NCI-H82 (cell line): ENCODE measurements at places on chromosomes 7 and 10.

GRCh38 chr10:97759158-97759887 is 12.5 kb downstream of the SFRP5 start:
- DNase-seq: peak; percentile 79

GRCh38 chr7:55571511-55572377 is 558 bp downstream of the VOPP1 start:
- DNase-seq: peak; percentile 62

- no peak for DNase-seq
These were observed 13.1 kb downstream of the PHKG1 start for GRCh38 chr7:56079450-56080185.

GRCh38 chr10:76031769-76032699 is 600.6 kb downstream of the LRMDA start:
- no peak for DNase-seq

DNA sequence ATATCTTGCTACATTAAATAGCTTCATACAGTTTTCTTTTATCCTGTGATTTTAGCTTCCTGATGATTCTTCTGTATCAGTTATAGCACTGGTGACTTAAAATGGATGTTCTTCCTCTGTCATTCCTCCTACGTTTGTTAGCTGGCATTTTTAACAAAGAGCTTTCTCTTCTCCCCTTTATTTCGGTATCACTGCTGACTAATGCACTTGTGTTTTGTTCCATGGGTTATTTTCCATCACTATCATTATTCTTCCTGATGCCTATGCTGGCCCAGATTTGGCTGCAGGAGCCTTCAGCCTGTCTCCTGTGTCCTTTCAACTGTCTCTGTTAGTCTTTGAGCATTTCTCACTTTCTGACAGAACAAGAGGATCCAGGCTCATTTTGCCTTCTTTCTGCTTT is 13.1 kb downstream of the BMS1 start:
- DNase-seq: no peak
